Stimulated activated CD8-positive, alpha-beta memory T cell treated with anti-CD3 and anti-CD28 coated beads, Interleukin-15, amount 100 ng/mL, for 24 hours (primary cell): ENCODE measurements at places on chromosomes 7 and 10.

DNA sequence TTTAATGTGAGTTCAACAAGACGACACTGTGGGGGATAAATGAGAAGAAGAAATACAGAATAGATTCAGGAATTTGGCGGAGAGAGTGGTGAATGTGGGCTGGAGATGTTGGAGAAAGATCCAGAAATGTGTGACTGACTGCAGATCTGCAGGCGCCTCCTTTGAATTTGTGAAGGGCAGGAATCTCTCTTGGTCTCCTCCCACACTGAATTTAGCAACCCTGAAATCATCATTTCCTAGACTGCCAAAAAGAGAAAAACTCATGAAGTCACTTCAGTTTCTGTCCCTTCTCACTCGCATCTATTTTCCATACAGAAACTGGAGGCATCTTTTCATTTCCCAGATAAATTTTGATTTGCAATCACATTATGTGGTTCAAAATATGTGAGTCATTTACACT is 128.7 kb downstream of the GNAI1 start:
- no peak for DNase-seq

DNA sequence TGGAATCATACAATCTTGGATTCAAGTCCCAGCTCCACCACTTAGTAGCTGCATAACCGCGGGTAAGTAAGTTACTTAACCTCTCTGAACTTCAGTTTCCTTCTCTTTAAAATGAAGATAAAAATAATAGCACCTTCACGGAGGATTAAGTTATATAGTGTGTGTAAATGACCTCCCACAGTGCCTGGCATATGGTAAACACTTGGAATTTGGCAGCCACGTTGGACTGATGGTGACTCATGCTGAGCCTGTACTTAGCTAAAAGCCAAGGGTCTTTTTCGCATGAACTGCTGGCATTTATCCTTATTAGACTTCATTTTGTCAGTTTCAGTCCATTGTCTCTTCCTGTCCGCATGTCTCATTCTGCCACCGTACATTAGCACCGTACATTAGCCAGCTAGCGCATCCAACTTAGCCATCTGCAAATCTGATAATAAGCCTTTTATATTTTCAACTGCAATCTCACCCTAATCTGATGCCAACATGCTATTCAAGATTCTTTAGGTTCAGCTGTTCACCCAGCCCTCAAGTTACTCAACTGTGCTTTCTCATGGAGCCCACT is 11.2 kb downstream of the SLC13A4 start:
- no peak for DNase-seq

DNA sequence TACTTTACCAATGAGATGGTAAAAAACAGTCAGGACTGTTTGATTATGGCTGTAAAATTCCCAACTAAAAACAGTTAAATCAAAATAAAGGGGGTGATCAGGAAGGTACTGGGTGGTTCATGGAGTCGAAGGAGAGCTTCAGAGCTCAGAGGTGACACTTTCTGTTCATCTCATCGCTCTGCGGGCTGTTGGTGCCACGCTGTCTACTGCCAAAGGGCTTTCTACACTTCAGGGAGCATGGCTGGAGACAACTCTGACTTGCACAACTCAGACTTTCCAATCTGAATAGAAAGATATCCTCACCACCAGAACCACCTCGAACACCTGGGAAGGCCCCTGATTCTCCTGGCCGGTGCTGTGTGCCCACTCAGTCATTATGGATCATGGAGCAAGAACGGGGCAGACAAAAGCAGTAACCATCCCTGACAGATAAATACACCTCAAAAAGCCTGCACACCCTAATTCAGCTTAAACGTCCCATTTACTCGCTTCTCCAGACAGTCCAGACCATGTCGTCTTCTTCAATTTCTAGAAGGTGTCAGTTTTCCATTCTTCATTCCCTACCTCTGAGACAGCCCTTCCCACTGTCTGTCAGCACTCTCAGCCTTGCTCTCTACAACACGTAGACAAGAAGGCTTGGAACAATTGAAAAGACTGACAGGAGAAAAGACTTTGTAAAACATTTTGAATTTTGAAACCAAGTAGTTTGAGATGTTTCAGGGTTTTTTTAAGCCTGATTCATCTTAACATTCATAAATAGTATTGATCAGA is 348.7 kb upstream of the NFE2L3 start:
- no peak for DNase-seq

DNA sequence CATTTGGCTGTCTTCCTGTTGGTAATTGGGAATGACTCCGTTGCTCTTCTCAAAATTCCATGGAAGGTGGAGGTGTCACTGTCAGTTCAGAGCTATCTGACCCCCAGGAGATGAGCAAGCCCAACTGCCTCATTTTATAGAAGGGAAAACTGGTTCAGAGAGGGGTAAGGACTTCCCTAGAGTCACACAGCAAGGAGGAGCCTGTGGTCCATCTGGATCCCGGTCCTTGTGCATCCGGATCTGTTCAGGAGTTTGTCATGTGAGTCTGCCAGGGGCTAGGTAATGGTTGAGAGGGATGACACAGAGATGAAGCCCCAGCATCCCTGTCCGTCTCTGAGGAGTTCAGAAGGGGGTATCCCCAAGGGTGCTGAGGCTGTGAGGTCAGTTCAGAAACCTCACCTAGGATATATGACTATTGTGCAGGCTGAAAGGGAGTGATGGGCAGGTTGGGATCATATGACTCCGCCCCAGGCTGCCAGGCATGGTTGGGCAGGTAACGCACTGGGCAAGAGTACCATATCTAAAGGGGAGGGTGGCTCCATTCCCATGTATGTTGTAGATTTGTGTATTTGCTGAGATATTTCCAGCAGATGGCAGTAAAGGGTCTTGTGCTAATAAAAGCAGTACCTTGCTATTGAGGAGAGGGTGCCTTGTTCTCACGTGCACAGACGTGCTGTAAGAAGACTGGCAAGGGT is 16.0 kb upstream of the SLC29A3 start:
- no peak for DNase-seq

- DNase-seq: no peak
Observed at GRCh38 chr7:26515314-26515842, 223.7 kb downstream of the SNX10 start.

DNA sequence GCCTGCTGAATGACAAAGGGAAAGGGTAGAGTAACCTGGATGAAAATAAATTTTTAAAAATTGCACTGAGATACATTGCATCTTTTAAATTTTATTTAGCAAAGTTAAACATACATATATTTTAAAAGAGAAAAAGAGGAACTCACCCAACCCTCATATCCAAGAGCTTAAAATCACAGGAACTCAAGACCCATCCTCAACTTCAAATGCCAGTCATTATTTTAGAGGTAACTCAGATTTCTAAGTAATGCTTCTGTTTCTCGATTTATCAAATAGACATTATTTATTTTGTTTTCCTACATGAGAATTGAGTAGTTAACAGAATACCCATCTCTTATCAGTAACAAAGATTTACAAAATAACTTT is 32.4 kb upstream of the KMT2E start:
- no peak for DNase-seq

DNA sequence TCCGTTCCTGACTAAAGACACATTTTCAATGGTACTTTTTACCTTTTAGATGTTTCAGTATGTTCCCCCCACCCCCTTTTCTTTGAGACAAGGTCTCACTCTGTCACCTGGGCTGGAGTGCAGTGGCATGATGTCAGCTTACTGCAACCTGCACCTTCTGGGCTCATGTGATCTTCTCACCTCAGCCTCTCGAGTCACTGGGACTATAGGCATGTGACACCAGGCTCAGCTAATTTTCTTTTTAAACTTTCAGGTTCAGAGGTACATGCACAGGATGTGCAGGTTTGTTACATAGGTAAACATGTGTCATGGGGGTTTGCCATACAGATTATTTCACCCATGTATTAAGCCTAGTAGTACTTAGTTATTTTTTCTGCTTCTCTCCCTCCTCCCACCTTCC is 99.3 kb upstream of the RPA3 start:
- no peak for DNase-seq

- DNase-seq: no peak
Observed at GRCh38 chr10:6052247-6053221, 9.6 kb downstream of the IL2RA start.

DNA sequence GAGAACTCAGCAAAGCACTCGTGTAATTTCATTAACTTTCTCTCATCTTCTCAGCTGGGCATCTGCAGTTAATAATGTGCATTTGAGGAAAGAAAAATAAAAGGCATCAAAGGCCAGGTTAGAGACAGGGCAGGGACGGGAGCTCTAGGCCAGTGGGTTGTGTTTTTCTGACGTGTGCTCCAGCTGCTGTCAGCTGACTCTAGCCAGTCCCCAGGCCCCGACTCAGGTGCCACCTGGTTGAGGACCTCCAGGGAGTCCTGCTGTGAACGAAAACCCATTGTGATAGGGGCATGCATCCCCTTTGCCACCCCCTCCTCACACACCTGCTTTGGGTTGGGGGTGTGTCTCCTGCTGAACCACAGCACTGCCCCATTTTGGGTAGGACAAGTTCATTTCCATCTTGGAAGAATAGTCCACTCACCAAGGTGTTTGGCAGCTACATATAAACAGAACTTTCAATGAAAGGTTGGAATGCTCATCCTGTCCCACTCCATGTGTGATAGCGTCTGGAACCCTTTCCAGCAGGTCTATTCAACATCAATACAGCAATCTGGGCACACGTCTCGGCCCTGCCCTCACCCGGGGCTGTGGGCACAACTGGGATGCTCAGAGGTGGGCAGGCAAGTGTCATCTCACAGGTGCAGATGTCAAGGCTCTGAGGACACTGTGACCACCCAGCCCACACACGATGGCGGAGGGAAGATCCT is 146.1 kb upstream of the FAM20C start:
- no peak for DNase-seq
